ENCODE measurements at places on chromosomes 5 and 9.
A peak's percentile ranks its signal among the peaks of the same experiment; 100 is the strongest.

- no peak for DNase-seq
Measured at GRCh38 chr5:122816756-122817155, 28.7 kb upstream of the SNX24 start.

- DNase-seq, result peak; percentile 71
Measured at GRCh38 chr5:143338658-143339366, 64.7 kb downstream of the NR3C1 start.

- no peak for DNase-seq
Measured at GRCh38 chr5:116415182-116415581, 159.4 kb downstream of the SEMA6A start.

DNA sequence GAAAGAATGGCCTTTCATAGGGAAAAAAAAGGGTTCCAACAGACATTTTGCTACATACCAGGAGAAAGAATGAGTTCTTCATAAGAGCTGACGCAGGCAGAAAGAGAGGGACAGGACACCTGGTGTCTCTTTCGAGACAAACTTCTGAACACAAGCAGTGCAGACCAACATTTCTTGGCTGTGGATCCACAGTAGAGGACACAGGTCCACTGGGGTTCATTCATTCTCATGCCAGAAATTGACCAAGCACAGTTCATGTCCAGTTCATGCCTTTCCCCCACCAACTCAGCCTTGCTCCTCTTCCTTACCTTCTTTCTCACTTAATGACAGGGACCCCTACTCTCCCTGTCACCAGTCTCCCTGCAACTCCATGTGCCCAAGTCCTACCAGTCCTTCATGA is 137.7 kb downstream of the WDR41 start:
- no peak for DNase-seq

DNA sequence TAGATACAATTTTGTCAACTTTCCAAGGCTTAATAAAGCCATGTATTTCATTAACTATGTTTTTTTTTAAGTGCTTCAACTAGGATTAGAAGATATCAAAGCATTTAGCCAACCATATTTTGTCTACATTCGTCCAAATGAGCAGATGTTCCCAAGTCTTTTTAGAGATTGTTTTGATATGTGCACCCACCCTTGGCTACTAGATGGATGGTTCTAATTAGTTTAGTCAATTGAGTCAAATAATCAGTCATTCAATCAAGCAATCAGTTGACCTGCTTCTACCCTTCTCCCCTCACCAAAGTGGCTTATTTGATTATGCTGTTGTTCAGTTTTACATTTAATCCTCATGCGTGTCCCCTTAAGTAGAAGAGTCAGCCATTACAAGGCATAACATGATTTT is 319.5 kb upstream of the TNC start:
- no peak for DNase-seq

DNA sequence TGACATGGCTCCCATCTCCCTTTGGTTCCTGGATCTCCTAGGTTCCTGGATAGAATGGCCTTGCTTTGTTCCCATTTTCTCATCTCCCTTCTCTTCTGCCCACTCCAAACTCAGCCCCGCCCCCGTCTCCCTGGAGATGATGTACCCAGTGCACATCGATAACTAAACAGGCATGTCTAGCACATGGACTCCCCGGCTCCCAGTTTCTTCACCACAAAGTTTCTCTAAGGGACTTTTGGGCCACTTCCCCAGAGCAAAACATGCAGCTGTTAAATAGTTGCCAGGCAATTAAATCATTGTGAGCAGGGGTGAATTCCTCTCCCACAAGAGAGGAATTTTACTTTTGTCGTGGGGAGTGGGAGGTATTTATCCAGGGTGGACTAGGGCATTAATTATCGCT is 259.0 kb downstream of the GADD45G start:
- DNase-seq, result no peak

- no peak for DNase-seq
Measured at GRCh38 chr9:35972093-35972492, 14.1 kb upstream of the OR2S2 start.

DNA sequence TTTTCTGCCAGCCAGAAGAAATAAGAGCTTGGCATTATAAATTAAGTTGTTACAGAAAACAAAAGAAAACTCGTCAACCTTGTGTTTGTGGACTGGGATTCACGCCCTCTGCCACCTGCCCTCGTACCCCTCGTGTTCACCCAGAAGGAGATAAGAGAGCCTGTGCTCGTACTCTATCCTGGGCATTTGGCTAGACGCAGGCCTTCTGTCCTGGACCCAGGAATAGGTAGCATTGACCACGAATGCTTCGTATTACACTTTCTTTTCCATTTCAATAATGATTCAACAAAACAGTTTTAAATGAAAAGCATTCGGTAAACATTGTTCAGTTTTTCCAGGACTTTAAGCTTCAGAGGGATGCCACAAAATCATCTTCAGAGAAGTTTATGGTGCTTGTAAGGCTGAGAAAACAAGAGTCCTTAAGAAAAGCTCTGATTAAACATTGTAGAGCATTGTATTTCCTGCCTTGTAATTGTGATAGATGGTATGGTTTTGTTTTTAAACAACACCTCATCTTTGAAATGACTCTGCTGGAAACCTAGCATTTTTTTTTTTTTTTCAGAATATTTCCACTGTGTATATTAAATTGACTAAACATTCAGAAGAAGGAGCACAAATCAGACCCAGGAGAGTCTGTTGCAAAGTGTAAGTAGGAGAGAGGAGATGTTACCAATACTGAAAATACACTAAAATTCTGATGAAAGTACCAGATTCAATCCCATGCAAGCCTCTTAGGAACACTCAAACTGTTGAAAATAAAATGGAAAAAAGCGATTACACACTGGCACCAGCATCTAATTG is 27.6 kb downstream of the MTX3 start:
- no peak for DNase-seq

- DNase-seq, result peak; percentile 68
Measured at GRCh38 chr5:149007174-149007573, 55.7 kb downstream of the SH3TC2 start.

DNA sequence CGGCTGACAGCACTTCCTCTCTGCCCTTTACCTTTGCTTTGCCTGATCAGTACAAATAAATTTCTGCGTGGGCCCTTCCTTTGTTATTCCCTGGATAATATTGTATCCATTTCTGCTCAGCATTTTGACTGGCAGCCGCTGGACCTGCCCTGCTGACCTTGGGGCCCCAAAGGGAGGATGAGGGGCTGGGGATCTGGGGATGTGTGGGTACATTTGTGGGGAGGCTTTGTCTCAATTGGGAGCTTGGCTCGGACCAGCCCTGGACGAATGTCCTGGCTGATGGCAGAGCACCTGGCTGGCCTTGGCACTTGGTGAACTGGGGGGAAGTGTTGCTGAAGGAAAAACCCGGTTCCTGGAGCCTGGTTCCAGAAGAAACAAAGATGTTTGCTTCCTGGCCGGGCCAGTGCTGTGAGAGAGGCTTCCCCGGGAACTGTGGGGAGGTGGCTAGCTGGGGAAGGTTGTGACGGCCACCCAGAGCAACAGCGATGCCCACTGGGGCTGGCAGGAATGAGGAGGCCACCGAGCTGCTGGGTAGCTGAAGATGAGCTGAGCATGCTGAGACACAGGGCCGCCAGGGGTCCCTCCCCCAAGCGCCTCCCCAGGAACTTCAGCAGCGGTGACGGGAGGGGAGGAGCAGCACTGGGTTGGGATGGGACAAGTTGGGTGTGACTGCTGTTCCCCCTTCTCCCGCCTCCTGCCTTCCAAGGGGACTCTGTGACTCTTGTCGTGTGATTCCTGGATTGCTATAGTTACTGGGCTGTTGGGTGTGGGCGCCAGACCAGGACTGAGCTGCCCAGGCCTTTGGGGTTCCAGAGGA is 8.4 kb downstream of the LMX1B start:
- DNase-seq, result no peak

GRCh38 chr9:135275571-135276289 is 188.3 kb downstream of the OLFM1 start:
- no peak for DNase-seq

DNA sequence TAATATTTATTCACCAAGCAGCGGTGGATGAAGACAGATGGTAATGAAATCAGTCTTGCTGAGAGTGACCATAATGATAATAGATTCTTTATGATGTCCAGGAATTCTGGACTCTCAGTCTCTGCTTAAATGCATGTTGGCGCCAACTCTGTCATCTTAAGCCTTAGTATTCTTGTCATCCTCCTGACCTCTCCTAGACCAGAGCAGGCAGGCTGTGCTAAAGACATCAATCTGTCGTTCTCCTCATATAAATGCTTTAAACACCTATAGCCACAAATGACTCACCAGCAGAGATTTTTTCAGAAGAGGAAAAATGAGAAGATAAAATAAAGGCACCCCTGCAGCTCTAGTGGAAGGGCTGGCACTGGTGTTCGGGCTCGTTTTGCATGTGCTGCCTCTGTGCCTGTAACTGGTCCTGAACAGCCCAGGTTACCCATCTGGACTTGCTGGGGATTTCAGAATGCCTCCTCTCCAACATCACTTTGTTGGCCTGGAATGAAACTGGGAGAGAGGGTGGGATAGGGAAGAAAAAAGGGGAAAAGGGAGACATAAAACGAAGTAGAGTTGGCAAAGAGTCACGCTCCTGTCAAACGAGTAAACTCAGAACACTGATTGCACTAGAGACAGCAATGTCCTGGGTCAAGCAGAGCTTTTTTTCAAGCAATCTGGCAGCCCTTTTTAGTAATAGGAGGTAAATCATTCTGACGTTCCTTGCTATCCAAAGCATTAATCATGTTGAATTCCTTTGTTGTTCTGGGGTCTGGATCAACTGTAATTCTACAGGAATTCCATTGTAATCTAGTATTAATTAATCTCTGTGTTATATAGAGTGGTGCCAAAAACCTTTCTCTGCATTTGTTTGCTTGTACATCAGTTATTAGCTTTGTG is 195.5 kb upstream of the CLINT1 start:
- no peak for DNase-seq

DNA sequence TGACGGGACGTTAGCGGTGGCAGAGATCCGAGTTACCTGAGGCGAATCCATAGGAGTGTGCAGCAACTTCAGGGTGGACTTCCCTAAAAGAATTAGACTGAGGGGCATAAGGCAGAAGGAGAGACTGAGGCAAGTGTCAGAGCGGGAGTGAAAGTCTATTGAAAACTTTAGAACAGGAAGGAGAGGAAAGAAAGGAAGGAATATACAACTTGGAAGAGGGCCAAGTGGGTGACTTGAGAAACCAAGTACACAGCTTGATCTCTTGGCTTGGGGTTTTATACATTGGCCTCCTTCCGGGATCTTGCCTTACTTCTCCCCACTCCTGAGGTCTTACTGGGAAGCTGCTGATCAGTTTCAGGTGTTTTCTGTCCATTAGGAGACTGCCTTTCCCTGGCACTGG is 84.9 kb downstream of the SNX18 start:
- no peak for DNase-seq

DNA sequence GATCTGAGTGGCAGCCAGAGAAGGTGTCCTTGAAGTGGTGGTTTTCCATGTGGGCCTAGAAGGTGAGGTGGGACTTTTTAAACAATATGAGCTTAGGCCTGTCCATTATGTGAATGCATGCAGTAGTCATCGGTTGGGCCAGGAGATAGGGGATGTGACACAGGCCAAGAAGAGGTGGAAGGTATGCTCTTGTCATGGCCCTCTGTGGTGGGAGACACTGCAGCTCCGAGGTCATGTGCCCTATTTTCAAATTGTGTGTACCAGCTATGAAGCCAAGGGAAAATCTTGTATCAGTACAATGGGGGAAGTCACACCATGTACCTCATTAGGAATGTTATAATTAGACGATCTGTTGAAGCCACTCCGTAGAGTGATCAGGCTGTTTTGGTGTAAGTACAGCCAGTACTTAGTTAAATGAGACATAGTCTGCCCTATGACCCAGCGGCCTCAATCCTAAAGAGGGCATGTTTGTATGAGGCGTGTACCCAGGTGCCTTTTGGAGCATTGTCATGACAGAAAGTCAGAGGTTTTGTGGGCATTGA is 280.1 kb downstream of the MAST4 start:
- no peak for DNase-seq

- DNase-seq, result no peak
Measured at GRCh38 chr9:38415856-38416255, 8.4 kb downstream of the IGFBPL1 start.

GRCh38 chr9:73219985-73220626 is 68.4 kb downstream of the ANXA1 start:
- peak; percentile 66 for DNase-seq

GRCh38 chr5:66660396-66660795 is 64.2 kb downstream of the MAST4 start:
- DNase-seq, result no peak

DNA sequence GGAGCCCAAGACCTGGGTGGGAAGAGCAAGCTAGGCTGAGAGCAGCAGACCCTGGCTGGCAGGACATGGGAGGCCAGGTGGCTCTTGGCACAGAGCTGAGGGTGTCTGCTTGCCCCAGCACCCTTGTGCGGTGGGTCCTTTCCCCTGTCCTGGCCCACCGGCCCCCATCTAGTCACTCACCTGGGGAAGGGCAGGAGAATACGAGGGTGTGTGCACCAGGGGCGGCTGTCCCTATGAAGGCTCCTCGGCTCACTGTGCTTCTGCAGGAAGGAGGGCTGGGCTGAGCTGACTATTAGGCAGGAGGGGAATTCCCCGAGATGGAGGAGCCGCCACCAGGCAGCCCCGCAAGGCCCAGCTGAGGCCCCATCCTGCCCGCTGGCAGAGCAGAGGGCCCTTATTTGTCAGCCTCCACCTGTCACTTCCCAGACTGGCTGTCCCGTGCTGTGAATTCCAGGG is 6.1 kb upstream of the TNIP1 start:
- peak; percentile 56 for DNase-seq

DNA sequence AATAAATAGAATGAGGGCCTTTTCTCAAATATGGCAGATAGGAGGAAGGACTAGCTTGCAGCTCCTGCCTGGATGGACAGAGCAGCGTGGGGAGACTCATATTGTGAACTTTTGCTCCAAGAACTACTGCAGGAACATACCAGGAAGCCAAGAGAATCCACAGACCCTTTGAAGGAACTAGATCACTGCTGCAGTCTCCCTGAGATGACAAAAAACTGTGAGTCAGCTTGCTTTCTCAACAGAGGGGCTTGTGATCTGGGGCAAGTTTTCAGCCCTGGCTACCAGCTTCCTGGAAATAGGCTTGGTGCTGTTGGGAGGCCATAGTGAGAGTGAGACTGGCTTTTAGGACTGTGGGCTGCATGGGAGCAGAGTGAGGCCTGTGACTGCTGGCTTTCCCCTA is 170.6 kb upstream of the TRIM32 start:
- peak; percentile 31 for DNase-seq

DNA sequence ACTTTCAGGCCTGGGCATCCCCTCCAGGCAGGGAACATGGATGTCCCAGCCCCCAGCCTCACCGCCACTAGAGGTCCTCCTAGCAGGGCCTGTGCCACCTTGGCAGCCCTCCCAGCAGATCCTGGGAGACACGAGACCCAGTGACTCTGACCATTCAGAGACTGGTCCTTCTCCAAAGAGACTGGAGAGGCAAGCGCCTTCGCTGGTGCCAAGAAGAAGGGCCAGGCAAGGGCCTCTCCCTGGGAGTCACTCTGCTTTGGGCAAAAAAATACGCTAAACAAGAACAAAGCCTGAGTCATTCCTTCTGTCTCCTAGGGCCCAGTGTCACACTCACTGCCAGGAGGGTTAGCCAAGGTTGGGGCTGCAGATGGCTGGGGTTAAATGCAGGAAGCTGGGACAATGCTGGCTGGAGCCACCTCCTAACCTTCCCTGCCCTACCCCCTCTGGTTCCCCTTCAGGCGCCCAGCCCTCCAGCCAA is 35.3 kb upstream of the SMIM23 start:
- peak; percentile 60 for DNase-seq
